ENCODE measurements at places on chromosomes 7 and 10.

DNA sequence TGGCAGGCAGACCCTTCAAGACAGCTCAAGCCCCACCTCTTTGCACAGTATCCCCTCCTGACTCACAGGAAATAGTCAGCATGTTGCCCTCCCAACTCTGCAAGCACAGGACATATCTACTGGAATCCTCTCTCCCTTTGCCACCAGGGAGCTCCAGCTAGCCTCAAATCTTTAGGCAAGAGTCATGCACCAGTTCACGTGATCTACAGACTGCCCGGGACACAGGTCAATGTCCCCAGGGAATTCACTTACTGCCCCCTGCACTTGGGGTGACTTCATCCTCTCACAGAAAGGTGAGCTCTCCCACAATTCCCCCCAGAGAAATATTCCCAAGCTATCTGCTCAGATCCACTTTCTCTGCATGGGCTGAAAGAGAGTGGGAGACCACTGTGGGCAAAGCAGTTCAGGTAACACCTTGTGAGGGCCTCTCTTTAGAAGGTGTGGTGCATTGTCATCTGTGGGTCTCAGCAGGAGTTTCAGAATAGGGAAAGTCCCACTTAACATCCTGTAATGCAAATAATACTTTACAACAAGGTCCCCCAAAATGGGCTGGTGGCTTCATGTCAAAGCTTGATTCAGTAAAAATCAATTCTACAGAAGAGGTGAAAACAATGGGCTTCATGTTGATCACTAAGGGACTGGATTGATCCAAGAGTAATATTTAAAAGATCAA, 129.9 kb downstream of the NOC3L start:
- DNase-seq: no peak

- DNase-seq: no peak
Measured at GRCh38 chr7:74400420-74401136, 53.1 kb upstream of the GTF2IRD1 start.

- no peak for DNase-seq
Measured at GRCh38 chr7:73716318-73716890, 3.1 kb downstream of the STX1A start.

DNA sequence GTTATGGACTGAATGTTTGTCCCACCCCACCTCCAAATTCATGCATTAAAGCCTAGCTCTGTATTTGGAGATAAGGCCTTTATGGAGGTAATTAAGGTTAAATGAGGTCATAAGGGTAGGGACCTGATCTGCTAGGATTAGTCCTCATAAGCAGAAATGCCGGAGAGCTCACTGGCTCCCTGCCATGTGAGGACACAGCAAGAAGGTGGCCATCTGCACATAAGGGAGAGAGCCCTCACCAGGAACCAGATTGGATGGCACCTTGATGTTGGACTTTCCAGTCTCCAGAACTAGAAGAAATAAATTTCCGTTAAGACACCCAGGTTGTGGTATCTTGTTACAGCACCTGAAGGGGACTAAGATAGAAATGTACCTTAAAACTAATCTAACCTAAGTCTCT, 816.1 kb upstream of the C7orf33 start:
- DNase-seq: no peak

Measured in head of caudate nucleus (tissue), 42 donors.